NCI-H774 (cell line): ENCODE measurements at places on chromosomes 4 and X.
A peak's percentile ranks its signal among the peaks of the same experiment; 100 is the strongest.

- DNase-seq: peak; percentile 35
Measured at GRCh38 chr4:186932196-186932595, 208.5 kb upstream of the FAT1 start.

DNA sequence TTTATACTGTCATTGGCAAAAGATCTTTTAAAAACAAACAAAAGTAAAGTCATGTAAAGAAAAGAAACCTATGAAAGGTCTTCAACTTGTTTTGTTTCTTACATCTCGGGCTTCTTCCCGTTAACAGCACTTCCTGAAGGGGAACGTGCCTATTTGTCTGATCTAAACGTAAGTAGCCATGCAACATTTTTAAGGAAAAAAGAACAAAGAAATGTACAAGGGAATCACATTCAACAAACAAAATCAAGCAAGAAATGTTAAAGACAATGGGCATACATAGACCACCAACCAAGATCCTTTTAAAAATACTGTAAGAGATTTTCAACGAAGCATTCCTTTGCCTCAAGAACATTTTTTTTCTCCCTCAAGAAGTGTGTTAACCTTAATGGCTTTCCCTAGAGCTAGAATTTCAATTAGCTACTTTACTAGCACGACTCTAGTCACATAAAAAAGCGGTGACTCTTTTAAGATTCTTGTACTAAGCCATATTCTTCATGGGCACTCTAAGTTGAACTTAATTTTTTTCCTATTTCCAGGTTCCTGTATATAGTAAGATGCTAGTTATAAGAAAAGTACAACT lies 112.0 kb upstream of the TTC29 start:
- no peak for DNase-seq

GRCh38 chr4:140242357-140243277 lies 88.6 kb upstream of the MAML3 start:
- no peak for DNase-seq

DNA sequence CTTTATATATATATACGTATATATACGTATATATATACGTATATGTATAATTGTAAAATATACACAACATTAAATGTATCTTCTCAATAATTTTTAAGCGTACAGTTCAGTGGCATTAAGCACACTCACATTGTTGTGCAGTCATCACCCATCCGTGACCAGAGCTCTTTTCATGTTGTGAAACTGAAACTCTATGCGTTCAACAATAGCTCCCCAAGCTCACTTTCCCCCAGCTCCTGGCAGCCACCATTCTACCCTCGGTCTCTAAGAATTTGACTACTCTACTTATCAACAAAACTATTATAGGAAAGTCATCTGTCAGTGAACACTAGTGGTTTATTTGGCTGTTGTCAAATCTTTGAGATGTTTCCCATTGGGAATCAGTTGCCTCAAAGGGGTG lies 621.8 kb upstream of the GALNT7 start:
- no peak for DNase-seq

- no peak for DNase-seq
Measured at GRCh38 chrX:42386681-42387080, 391.3 kb downstream of the PPP1R2C start.

GRCh38 chr4:139602776-139603360 lies 46.8 kb upstream of the SETD7 start:
- no peak for DNase-seq

GRCh38 chrX:69260169-69260568 lies 94.9 kb upstream of the PJA1 start:
- no peak for DNase-seq

- no peak for DNase-seq
Measured at GRCh38 chr4:174707051-174707676, 121.9 kb downstream of the GLRA3 start.

GRCh38 chr4:14446904-14447303 lies 555.4 kb upstream of the CPEB2 start:
- peak; percentile 9 for DNase-seq

- no peak for DNase-seq
Measured at GRCh38 chrX:98956014-98956413, 1454.1 kb downstream of the PCDH19 start.

- no peak for DNase-seq
Measured at GRCh38 chr4:10949039-10949733, 264.6 kb upstream of the CLNK start.

GRCh38 chr4:1572010-1572385 lies 112.1 kb downstream of the FAM53A start:
- DNase-seq: no peak

DNA sequence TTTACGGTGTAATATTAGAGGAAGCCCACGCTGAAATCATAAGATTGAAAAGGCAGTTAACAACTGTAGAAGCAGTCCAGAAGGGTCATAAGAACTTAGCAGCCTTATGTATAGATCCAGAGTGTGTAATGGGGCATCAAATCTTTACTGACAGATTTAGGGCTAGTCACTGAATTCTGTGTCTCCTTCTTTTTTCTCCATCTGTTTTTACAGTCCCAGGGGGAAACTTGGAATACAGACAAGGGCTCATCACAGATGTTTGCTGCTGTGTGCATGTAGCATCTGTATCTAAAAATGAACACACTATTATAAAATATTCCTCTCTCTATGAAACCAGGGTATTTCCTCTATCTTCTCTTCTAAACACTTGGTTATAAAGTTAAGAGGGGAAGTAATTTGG lies 43.9 kb downstream of the CYSLTR1 start:
- DNase-seq: no peak

DNA sequence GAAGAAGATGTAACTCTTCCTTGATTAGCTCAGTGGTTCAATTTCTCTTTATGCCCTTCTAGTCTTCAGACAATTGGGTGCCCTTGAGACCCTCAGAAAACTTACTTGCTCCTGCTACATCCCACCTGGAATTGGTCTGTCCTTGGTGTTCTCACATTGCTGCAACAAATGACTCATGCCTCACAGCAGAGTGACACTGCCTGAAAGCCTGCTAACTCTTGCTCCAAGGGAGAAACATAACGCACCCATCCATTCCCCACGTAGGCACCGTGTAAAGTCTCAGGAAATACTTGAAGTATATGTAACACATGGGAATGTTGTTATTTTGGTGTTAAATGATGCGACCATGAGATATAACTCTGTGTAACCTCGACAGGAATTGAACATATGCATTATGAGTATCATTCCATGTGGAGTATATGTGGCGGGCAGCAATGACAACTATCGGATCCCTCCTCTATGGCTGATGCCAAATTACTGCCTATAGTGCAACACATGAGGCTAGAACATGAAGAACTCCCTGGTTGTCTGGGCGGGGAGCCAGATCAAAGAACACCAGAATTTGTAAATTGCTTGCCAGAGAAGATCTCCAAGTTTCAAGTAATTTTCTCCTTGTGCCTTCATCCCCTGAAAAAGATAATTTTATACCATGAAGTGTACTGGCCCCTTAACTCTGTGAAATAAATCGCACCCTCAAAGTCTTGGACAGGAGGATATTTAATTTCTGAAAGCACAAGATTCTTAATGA lies 231.3 kb upstream of the STK26 start:
- peak; percentile 49 for DNase-seq

DNA sequence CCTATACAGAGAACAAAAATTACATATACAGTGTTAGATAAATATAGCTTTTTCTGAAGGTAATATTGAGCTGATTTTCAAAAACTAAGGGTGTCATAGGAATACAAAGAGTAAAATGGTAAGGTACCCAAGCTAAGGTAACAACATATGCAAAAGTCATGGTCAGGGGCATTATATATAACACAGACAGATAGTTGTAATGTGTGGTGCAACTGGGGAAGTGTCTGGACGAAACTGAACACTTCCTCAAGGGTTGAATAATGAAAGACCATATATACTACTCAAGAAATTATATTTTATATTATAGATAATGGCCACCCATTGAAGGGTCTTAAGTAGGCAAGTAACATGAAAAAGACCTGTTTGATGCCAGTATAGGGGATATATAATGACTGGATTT lies 262.1 kb upstream of the CXXC4 start:
- no peak for DNase-seq

- DNase-seq: no peak
Measured at GRCh38 chr4:95563638-95564337, 15.0 kb upstream of the UNC5C start.

DNA sequence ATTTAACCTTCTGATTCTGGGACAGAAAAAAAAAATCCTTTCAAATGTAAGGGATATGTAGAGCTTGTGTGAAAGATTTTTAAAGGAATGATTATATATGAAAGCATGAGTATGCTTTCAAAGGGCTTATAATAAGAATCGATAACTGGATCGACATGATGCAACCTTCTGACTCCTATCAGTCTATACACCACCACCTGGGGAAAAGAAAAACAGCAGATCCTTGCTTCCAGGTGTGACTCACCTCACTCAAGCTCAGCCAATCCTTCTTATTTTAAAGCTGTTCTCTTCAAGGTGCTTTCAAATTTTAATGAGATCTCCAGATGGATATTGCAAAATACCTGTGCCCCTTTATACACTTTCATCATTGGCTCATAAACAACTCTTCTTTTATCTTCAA lies 102.1 kb upstream of the EDNRA start:
- DNase-seq: no peak

- no peak for DNase-seq
Measured at GRCh38 chr4:8307121-8307520, 37.6 kb downstream of the HTRA3 start.

- DNase-seq: no peak
Measured at GRCh38 chr4:184280591-184281071, 63.0 kb upstream of the ENPP6 start.

DNA sequence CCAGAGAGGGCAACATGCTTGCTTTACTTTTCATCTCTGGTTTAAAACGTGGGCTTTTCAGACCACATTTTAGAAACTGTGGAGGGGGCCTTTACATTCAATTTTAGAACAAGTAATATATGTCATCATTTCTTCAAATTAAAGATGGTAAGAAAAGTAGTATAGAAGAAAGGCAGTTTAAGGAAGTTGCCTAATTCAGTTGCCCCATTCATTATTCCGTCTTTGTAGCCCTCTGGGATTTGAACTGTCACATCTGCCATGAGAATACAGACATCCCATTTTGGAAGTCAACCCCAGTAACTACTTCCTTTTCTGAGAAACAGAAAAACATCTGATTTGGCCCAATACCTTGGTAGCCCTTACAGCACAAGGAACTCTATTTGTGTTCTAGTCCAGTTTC lies 61.2 kb downstream of the PASD1 start:
- no peak for DNase-seq

GRCh38 chrX:48278958-48279357 lies 23.8 kb downstream of the SSX1 start:
- peak; percentile 38 for DNase-seq

GRCh38 chr4:111788099-111788498 lies 357.2 kb upstream of the FAM241A start:
- no peak for DNase-seq

DNA sequence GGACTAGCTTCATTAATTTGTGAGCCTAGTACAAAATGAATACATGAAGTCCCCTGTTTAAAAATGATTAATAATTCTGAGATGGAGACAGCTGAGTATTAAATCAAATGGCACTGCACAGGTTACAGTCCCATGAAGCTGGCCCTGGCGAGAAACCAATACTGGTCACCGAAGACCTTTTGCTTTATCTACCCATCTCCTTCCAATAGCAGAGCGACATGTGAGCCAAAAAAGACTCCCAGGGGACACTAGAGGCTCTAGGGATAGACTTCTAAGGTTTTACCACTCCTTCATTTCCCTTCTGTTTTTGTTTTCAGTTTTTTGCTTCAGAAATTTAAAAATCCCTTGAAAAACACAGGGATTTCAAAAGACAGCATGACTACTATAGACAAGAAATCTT lies 97.0 kb upstream of the CCSER1 start:
- DNase-seq: no peak

GRCh38 chr4:116449764-116450163 lies 635.6 kb downstream of the TRAM1L1 start:
- DNase-seq: no peak

GRCh38 chrX:106932960-106933537 lies 12.8 kb downstream of the CLDN2 start:
- DNase-seq: no peak

- no peak for DNase-seq
Measured at GRCh38 chr4:74934888-74935287, 2.0 kb downstream of the PARM1 start.

- no peak for DNase-seq
Measured at GRCh38 chr4:102352781-102353180, 7.5 kb upstream of the SLC39A8 start.

DNA sequence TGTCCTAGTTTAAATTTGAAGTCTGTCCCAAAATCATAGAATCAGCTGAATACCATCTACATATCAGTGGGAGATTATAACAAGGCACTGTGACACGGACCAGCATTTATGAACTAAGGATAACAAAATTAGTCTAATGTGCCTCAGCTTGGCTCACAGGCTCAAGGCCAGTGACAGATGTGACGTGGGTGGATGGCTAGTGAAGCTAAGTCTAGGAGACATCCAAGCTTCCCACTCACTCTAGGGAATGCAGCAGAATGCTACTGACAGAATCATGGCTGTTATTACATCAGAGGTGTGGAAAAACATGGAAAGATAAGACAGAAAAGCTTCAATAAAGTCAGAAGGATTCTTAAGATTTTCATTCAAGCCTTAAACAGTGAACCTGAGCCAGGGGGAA lies 329.9 kb downstream of the NAF1 start:
- DNase-seq: no peak

DNA sequence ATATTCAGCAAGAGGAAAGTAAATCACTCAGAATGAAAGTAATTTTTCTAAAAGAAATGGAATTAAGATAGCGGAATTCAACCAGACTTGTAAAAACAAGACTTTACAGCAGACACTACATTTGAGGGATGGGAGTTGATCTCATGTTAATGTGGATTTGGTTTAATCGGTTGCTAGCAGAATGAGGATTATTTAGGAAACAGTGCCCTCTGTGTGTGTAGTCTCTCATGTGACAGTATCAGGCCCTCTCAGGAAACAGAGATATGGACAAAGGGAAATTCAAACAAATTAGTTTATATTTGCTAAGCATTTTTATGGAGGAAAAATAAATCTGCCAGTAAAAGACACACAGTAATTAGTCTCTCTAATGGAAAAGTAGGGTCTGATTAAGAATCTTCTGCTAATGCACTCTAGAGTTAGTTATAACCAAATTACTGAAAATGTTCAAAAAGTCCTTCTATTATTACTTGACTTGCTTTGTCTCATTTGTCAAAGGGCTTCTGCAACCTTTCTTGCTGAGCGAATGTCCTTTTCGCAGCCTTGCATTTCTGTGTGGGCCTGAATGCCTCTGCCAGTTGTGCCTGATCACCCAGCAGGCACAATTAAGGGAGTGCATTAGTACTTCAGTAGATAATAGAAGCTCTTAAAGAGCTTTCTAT lies 1282.3 kb upstream of the TENM3 start:
- DNase-seq: peak; percentile 22
